ENCODE measurements at places on chromosomes 4 and X.

- DNase-seq = no peak
Observed at GRCh38 chr4:152368001-152368400, 167.9 kb downstream of the FBXW7 start.

DNA sequence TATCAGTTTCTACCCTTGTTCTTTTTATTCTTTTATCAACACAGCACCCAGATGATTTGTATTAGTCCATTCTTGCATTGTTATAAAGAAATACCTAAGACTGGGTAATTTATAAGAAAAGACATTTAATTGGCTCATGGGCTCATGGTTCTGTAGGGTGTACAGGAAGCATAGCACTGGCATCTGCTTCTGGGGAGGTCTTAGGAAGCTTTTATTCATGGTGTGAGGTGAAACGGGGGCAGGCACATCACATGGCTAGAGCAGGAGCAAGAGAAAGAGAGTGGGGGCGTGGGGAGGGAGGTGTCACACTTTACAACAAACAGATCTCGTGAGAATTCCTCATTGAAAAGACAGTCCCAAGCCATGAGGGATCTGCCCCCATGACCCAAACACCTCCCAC, 285.3 kb downstream of the SMARCA1 start:
- DNase-seq = no peak

- DNase-seq = no peak
Observed at GRCh38 chrX:119541188-119541587, 24.0 kb downstream of the STEEP1 start.

GRCh38 chr4:1407657-1408333, 1.6 kb upstream of the NKX1-1 start:
- DNase-seq = no peak

DNA sequence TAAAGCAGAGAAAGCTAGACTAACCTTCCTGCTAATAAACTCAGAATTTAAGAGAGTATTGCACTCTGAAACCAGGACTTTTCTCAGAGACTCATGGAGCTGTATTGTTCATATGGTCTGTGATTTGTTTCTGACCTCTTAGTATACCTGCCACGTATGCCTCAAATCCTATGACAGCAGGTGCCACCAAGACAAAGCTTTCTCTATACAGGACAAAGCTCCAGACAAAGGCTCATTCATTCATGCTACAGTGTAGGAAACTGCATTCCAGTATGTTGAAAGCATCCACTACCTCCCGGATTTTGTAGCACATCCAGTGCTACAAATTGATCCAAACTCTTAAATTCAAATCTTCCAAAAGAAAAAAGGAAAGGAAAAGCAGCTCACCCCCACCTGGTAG, 178.3 kb downstream of the CHIC2 start:
- DNase-seq = no peak

DNA sequence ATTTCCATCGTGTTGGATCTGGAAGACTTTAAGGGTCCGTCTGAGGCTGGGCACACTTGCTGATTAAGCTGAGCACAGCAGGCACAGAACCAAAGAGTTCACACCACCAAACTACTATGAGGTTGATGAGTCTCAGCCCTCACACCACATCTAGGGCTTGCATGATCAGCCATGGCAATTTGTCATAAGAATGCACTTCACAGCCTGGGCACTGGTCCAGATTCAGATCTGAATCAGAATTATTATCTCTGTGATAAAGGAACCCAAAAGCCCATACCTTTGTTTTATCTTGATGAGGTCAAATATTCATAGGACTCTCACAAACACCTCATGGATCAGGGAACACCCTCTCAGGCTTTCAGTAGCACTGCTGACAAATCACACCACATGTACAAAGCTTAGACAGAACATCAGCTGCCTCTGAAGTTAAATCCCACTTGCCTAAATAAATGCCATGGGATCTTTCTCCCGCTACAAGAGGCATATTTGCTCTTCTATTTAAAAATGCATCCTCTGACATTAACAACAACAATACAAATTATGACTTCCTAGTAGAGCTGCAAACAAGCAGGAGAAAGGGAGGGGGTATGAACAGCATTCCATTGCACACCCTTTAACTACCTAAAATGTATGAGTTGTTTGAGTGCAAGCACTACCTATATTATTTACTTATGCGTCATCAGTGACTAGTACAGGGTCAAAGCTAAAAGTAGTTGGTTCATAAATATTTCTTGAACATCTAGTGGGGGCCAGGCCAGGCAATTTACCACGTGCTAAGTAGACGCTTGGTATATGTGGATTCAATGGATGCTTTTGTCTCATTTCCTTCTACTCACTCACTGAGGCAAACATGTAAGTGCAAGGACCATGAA, 186.3 kb upstream of the FGF13 start:
- DNase-seq = no peak

DNA sequence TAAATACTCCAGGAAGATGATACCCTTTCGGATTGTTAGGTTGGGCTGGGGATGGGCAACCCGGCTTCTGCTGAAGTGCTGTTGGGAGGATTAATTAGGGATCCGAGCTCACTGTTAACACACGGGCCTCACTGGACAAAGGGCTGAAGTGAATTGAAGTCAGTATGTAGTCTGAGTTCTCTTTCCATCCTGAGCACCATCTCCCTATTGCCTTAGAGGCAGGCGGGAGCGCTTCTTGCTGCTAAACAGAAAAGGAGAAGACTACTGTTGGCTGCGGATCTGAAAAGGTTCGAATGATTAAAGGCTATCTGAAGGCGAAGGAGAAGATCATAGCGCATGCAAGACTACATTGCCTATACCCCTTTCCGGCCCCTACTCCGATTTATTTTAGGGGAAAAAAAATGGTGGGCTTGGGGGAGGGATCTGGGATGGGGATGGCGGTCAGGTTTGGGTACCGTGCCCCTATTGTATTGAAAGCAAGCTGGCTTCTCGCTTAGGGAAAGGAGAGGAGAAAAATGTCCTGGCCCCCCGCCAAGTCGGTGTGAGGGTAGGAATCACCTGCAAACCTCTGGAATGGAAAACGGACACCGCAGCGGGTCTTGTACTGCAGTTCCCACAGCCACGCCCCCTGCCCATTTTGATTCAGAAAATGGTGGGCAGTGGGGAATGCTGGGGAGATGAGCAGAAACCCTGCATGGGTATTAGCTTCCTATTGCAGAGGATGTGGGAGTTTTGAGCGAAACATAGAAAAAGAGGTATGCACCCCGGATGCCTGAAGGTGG, 22.3 kb downstream of the MORF4L2 start:
- no peak for DNase-seq

DNA sequence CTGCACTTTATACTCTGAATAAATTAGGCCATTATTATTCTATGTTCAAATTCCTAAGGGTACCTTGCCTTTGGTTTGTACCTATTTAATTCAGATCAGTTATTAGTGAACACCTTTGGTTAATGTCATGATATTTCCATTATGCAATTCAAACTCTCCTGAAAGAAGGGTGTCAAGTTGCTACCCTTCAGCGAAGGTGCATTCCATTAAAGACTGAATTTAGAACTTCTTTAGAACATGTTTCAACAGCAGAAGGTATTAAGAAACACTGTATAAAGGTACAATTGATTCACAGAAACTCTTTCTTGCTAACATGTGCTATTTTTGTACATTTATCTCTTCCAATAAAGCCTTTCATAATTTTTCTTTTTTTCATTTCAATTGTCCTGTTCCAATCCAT, 1545.4 kb upstream of the PCDH10 start:
- DNase-seq = no peak

GRCh38 chr4:10981096-10981495, 296.5 kb upstream of the CLNK start:
- DNase-seq = no peak

DNA sequence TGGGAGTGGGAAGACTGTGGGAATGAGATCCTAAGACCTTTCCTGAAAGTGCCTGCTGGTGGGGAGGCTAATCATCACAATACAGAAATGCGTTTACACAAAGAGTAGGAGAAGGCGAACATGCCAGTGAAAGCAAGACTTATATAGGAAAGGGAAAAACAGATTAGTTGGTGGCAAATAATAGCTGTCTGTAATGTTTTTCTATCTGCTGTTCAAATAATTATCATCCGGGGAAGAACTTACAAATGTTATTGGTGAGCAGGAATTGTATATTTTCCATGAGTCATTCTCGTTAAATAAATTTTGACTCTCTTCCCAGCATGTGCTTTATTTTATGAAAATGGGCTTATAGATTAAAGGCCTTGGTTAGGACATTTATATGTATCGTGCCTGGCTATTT, 196.5 kb downstream of the ARHGAP10 start:
- DNase-seq = no peak

- no peak for DNase-seq
Observed at GRCh38 chrX:38831949-38832348, 30.7 kb downstream of the MID1IP1 start.

DNA sequence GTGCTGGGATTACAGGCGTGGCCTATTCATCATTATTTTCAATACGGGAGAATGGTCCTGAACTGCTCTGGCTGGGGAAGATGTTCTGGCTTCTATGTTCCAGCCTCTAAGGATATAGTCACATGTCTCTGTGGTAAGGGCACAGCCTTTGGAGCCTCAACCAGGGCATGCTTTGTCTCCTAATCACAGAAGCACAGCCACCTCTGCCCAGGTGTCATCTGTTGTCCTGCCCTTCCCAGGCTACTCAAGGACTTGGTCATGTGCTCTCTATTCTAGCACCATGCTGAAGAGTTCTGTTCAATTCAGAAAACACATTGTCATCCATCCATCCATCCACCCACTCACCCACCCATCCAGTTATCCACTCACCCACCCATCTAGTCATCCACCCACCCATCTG, 29.5 kb downstream of the ASMTL start:
- DNase-seq = no peak

DNA sequence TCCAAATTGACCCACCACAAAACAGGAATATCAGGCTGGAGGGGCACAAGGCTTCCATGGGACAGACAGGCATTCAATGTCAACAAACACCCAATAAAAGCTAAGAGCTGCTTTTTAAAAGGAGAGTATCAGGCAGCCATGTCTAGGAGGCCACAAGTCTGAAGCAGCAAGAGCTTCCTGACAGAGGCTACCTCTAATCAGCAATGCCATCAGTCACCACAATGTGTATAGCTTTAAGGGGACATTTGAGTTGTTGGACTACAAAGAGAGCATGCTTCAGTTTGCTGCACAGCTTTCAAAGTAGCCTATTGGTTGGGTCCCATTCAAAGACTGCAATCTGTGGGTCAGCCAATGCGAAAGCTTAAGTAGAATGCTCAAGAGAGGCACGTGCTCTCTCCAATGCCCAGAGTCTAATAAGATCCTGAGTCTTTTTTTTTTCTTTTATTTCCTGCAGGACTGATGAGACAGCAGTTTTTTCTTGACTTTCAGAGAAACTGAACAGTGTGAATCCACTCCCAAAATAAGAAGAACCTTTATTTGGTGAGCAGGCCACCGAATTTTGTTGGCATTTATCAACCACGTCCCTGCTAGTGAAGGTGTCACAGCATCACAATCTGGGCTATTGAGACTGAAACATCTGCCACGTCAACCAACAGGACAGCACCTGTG, 92.5 kb downstream of the FBXO8 start:
- no peak for DNase-seq

DNA sequence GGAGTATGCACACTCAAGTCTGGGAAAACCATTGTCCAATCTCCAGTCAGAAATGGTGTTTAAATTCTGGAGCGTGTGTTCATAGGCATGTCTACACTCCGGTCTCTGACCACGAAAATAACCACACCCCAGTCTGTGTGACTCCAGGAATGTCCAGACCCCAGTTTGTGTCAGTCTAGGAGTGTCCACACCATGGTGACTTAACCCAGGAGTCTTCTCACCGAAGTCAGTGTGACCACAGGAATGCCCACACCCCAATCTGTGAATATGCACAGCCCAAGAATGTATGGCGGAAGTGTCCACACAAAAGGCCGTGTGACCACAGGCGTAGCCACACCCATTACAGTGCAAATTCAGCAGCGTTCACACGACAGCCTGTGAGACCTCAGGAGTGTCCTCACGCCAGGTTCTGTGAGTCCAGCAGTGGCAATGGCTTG, 11.4 kb downstream of the FTSJ1 start:
- DNase-seq = no peak

DNA sequence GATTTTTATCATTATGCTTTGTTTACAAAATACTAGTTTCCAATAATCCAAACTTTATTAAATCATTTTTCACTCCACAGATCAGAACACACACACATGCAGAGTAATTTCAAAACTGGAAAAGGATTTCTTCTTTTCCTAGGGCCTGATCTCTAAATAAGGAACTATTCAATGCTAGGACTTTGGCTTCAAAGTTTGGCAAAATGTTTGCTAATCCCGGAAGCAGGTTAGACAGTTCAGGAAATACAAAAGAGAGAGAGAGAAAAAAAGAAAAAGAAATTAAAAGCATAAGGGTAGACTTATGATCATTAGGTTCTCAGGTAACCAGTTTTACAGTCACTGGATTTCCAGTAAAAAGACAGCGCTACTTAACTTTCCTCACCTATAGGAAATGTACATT, 211.0 kb downstream of the DCLK2 start:
- DNase-seq = no peak

- no peak for DNase-seq
Observed at GRCh38 chrX:70508296-70508911, 63.8 kb downstream of the DLG3 start.

- DNase-seq = no peak
Observed at GRCh38 chr4:83490876-83491450, 6.1 kb upstream of the ABRAXAS1 start.

GRCh38 chrX:31374786-31375185, 302.9 kb upstream of the FTHL17 start:
- DNase-seq = no peak

DNA sequence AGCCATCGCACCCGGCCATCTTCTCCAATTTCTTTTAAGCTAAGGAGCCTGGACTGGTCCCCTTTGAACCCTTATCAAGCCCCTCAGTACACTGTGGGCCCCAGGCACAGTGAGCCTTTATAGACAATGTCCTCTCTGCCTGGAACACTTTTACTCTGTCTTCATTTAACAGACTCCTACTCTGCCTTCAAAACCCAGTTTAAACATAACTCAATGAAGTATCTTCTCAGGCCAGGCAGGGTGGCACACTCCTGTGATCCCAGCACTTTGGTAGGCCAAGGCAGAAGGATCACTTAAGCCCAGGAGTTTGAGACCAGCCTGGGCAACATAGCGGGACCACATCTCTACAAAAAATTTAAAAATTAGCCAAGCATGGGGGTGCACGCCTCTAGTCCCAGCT, 27.5 kb upstream of the SMS start:
- no peak for DNase-seq

DNA sequence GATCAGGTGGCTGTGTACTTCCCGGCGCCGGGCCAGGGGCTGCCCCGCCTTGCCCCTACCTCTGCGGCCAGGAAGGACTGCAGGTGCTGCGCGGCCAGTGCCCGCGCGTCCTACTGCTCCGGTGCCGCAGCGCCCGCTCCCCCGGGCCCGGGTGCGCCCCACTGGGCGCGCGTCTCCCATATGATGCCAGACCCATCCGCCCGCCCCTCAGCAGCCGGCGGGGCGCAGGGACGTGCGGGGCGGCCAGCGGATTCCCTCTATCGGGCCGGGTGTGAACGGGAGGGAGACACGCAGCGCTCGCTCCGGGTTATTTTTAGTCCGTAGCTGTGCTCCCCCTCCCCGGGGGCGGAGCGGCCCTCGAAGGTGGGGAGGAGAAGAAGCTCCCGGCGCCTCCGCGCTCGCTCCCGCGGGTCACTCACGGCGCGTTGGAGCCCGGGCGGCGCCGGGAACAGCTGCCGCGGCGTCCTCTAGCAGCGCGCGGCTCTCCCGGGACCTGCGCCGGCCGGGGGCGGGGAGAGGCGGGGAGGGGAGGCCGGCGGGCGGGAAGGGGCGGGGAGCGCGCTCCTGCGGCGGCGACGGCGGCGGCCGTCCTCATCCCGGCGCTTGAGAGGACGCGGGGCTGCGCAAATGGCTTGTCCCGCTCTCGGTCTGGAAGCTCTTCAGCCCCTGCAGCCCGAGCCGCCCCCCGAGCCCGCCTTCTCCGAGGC, 103.6 kb downstream of the UCHL1 start:
- no peak for DNase-seq

GRCh38 chrX:43679778-43680177, 23.7 kb downstream of the MAOA start:
- no peak for DNase-seq
